Activated CD4-positive, alpha-beta T cell treated with anti-CD3 and anti-CD28 coated beads, Interleukin-2, amount 50 U/mL, for 16 hours (primary cell): ENCODE measurements at places on chromosomes 6 and 20.
A peak's percentile ranks its signal among the peaks of the same experiment; 100 is the strongest.

DNA sequence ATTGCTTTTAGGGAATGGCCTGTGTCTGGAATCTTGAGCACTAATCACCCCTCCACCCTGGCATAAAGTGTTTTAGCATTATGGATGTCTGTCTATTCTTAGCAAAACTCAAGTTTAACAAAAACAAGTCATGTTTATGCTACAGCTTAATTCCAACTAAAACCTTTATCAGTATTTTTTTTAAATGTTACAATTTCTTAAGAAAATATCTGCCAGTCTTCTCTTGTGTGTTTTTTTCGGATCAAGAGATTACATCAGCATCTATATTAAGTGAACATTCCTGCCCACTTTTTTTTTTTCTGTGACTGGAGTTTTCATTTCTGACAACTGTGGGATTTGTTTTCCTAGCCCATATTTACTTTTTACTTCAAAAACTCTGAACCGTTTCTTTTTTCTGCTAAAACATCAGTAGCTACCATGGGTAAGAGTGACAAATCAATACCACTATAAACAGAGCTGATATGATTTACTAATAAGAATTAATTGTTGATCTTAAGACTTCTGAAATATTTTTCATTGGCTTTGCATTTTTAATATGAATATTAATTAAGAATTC lies 94.3 kb downstream of the EDN1 start:
- no peak for DNase-seq

DNA sequence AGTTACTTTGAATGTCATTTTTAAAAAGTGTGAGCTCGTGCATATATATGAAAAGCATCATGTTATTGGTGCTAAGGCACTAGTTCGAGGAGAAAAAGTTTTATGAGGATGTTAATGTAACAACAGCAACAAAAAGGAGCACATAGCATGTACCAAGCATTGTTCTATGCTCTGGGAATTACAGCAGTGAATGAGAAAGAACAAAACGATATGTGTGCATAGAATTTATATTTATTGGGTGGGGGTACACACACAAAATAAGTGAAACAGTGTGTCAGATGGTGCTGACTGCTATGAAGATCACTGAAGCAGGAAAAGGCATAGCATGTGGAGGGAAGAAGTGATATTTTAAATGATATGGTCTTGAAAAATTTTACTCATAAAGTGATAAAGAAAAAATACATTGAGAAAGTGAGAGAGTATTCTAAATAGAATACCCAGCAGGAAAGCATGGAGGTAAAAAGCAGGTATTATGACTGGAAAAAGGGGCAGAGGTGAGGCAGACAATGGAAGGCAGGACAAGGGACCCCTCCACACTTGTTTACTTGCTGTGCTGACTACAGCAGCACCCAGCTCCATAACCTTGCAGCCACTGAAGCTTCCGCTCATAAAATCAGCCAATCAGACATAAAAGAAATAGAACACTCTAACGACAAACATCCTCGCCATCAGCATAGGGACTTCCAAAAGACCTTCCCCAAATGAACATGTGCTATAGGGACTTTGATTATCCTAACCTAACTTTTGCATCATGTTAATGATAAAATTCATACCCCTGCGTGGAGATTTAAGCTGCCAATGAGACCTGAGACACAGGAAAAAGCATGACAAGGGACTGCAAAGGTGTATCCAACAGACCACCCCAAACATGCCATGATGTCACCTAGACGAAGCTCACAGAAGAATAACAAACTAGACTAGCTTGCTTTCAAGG lies 119.9 kb downstream of the HFE start:
- no peak for DNase-seq

GRCh38 chr6:111709615-111710398 lies 104.1 kb upstream of the TRAF3IP2 start:
- peak; percentile 77 for DNase-seq

DNA sequence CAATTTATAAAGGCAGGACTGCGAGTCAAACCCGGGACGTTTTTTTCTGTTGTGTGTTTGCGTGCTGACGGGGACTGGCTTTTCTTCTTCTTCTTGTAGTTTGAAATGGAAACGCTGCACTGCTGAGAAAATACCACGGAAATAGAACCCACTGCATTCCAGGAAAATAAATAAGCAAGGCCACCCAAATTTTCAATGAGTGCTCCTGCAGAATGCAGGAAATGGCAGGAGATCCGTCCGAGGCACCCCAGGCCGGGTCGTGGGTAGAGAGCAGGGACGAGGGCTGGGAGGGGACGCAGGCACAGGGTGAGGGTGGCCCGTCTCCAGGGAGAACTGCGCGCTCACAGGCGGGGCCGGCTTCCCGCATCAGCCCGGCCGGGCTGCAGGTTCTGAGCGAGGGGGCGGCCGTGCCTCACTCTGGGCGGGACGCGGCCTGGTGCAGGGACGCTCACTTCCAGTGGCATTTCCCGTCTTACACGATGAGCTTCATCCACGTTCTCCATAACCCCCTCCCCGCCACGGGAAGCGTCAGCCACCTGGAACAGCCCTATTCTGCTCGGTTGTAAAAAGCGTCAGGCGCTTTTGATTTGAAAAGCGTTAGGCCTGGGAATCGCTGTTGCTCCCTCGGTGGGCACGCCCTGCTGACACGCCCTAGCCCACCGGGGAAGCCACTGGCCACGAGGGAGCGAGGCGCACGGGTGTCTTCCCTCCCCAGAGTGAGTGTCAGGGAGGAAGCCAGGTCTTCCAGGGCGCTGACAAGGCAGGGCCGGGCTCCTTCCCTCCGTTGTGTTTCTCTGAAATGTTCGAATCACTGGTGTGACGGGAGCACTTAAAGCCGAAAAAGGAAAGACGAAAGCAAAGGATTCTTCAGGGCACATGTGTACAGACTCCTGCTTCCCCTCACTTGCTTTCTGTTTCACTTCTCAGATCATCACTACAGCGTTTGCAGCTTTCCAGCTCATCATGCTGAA lies 17.9 kb upstream of the EXOC2 start:
- peak; percentile 80 for DNase-seq

GRCh38 chr6:112337209-112337638 lies 9.9 kb upstream of the RFPL4B start:
- no peak for DNase-seq

- no peak for DNase-seq
Observed at GRCh38 chr20:19341348-19342053, 129.1 kb downstream of the SLC24A3 start.

DNA sequence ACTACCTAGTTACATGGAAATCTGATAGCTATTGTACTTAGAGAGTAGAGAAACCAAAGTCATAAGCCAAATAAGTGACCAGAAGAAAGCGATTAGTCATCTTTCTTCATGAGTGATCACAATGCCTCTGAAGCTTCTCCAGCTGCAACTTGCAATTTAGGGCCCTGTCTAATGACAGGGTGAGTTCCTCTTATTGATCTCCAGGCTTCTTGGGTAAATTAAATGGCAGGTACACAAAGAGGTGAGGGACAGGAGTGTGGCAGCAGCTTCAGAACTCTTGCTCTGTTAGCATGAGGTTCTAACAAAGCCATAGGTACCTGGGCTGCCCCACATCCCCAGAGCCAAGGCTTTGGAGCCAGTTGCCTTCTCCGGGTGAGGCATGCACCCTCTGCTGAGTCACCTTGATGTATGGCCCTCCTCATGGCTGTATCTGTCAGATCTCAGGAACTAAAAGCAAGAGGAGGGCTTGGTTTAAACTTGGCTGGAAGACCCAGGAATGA lies 60.8 kb downstream of the PRDM1 start:
- no peak for DNase-seq

DNA sequence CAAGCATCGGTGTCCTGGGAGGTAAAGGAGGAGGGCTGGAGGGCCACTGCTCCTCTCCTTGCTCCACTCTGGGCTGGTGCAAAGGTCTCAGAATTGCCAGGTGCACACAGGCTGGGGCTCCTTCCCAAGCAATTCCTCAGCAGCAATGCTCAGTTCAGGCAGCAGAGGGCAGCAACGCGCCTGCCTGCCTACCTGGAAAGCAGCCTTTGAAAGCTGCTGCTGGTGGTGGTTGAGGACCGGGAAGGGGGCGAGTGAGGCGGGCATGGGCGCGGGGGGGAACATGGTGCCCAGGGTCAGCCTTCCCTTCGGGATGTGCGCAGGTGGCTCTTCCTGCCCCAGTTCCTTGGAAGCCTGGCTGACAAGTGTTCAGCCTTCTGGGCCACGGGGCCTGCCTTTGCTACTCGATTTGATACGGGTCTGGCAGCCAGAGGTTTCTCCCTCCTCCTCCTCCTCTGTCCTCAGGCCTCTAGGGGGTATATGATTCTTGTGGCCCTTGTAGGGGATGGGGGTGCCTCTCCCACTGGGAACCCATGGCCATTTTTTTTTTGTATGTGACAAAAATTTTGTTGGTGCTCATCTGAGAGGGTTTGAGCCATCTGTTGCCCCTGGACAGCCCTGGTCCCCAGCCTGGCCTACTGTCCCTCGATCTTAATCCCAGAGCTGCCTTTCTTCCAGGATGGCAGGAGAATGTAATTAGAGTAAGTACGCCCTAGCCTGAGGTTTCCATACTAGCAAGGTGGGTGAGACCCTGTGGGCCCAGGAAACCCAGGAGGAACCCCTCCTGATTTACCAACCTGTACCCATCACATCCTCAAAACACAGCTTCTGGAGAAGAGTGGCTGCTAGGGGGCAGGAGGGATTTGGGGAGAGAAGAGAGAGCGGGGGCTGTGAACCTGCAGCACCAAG lies 20.1 kb downstream of the MRPS18A start:
- DNase-seq: peak; percentile 83

DNA sequence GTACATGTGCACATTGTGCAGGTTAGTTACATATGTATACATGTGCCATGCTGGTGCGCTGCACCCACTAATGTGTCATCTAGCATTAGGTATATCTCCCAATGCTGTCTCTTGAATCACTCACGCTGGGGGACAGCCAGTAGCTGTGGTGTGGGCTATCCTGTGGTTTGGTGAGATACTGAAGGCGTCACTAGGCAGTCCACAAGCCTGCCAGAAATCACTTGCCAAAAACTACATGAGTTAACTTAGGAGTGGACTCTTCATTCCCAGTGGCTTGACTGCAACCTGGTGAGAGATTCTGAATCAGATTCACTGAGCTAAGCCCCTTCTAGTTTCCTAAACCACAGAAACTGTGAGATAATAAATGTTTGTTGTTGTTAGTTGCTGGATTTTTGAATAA lies 191.3 kb downstream of the TSHZ2 start:
- DNase-seq: peak; percentile 43

DNA sequence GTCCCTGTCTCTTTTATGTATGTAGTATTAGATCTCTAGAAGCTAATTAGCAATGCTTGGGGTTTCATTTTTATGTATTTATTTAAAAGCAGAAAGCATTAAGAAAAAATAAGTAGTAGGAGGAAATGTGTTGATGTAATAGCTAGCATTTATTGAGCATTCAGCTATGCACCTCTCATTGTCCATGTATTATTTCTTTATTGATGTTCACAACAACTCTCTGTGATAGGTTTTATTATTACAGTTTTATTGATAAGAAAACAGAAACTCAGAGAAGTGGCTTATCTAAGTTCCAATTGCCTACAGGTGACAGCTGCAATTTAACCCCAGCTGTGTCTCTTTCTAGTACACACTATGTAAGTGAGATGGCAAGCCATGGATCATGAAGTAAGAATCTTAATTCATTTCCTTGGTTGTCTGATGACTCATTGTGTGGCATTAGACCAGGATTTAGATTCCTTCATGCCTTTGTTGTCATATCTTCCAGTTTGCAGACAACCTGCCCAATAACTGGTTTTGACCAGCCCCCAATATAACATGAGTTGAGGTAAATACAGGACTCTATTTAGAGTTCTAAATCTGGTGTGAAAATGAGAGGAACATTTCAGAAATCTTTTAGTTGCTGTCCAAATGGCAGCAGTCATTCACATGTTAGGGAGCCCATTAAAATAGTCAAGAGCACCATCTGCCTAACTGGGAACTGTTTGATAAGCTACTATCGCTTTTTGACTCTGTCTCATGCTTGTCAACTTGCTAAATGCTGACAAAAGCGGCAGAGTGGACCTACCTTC lies 170.8 kb upstream of the PHACTR1 start:
- DNase-seq: no peak

- no peak for DNase-seq
Observed at GRCh38 chr6:30656513-30656912, 9.6 kb downstream of the C6orf136 start.

DNA sequence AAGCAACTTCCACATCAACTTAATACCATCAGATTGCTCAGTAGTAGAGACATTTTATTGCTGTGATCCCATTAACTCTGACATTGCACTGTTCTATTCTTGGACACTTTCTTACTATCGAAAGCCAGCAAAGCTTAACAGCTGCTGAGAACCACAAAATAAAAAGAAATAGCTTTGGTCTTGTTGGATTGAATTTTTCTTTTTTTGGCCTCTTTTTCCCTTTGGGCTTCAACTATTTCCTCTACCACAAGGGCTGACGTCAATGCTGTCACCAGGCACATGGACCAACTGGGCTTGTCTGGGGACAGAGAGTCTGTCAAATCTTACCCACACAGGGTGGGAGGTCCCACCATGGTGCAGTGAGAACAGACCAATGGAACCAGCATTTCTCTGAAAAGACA lies 63.4 kb upstream of the ENPP5 start:
- no peak for DNase-seq

- no peak for DNase-seq
Observed at GRCh38 chr20:12201289-12201991, 283.7 kb downstream of the BTBD3 start.

GRCh38 chr6:142152746-142153145 lies 5.7 kb downstream of the VTA1 start:
- no peak for DNase-seq
